Lower leg skin (tissue), 4 donors: ENCODE measurements at places on chromosomes 5 and 9.

GRCh38 chr9:37187713-37188439 is 67.5 kb downstream of the ZCCHC7 start:
- DNase-seq: no peak

- DNase-seq: no peak
These were observed 1.3 kb downstream of the PCDHGC4 start for GRCh38 chr5:141486091-141486490.

DNA sequence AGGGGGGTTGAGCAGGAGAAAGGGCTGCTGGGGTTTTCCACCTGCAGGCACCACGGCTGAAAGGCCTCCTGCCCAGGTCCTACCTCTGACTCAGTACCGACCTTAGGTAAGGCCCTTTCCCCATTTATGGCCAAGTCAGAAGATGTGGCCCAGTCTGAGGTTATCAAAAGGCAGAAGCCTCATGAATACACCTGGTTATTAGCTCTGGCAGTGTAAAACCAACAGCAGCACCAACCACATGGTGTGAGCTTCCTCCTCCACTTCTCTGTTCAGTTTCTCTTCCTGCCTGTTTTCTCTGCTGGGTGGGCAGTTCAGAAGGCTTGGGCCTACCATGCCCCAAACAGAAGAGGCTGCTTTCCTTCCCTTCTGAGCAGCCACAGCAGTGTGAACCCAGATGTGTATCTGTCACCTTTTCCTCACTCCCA is 86.9 kb downstream of the UGCG start:
- no peak for DNase-seq

DNA sequence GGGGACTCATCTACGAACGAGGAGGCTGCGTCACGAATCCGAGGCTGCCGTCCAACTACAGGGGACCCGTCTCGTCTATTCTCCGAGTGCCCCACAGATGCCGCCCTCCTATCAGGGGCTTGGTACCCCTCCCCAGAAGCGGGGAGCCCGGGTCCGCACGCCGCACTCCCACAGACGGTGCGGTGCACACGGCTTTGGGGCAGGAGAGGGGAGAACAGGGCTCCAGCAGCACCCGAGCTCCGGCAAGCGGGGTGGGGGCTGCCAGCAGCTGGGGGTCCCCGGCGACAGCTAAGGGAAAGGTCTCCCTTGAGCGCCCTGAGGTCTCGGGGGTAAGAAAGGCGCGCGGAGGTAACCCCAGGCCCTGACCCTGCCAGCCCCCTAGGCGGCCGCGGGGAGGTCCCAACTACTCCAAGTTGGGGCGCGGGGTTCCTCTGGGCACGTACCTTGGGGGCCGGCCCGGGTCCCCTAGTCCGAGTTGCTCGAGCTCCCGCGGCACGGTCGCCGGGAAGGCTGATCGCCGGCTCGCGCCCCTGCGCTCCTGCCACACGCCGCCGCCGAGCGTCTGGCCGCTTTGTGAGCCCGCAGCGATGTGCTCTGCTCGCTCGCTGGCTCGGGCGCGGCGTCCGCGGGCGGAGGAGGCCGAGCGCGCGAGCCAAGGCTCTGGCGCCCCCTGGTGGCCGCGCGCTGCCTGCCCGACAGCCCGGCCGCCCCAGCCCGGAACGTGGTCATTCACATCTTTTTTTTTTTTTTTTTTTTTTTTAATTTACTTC is at the start of gene SPOCK1:
Gene SPOCK1, minus strand, starts transcription at position 591 of the 770 bp plus-strand sequence.
- peak; percentile 91 for DNase-seq

DNA sequence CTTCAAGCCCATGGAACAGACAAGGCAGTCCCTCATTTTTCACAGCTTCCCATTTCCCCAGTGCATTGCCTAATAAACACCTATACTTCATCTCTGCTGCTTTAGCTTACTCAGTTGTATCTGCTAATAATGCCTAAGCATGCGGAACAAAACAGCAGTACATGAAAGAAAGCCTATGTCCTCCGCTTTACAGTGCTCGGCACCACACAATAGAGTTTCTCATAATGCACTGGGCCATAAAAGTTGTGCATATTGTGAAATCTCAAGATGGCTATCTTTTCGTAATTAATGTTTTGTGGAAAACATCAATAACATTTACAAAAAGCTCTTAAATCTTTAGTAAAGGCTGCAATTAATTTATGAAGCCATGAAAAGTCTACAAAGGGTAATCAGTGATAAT is 69.3 kb downstream of the DENND1A start:
- DNase-seq: no peak

GRCh38 chr5:24566933-24567332 is 77.8 kb downstream of the CDH10 start:
- DNase-seq: no peak

DNA sequence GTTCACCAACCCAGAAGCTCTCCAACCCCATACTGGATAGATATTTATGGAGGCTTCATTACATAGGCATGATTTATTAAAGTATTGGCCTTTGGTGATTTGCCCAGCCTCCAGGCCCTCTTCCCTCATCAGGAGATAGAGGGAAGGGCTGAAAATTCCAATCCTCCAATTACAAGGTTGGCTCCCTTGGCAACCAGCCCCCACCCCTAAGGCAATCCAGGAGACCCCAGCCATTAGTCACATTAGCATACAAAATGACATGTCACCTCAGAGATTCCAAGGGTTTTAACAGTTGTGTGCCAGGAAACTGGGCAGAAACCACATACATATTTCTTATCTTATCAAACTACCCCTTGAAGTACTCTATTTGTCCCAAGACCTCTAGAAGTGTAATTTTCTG is 210.0 kb downstream of the HINT1 start:
- DNase-seq: no peak
